ENCODE measurements at places on chromosomes 5 and 9.

DNA sequence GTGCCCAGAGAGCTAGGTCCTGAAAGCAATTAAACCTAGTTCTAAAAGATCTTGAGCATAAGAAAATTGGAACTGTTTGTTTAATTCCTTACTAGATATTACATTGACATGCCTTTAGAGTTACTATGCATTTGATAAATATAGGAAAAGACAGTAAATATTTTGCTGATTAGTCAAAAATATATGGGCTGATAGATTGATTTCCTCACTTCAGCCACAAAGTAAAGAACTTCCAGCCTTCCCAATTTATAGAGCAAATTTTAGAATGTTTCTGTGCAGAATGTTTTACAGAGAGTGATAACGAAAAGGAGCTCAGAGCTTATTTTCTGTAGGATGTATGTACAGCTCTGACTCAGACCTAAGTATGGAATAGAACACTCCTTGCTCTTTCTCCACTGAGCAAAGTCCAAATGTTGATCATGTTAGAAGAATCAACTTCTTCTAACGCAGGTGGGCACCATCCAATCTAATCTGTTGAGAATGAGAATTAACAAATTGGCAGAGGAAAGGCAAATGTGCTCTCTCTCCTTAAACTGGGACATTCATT lies 72.9 kb upstream of the PAM start:
- peak; percentile 22 for DNase-seq

- DNase-seq, result no peak
Measured at GRCh38 chr5:142823126-142823525, 52.9 kb downstream of the ARHGAP26 start.

DNA sequence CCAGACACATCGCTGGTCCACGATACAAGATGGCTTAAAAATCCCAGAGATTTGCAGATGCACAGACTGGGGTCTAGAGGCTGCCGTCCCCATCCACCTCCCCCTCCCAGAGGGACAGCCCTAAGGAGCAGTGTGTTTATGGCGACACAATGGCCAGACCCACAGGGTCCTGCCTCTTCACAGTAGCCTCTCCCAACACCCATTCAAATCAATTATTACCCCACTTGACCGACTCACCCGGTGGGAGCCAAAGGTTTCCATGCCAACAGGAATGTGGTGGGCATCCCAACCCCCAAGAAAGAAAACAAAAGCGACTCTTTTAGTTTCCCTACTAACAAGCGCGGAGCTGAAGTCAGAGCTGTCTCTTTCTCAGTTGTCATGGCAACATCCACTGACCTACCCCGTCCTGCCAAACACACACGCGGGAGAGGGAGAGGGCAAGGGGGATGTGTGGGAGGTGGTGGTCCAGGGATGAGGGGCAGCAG lies 209.0 kb downstream of the TTLL11 start:
- DNase-seq, result no peak

DNA sequence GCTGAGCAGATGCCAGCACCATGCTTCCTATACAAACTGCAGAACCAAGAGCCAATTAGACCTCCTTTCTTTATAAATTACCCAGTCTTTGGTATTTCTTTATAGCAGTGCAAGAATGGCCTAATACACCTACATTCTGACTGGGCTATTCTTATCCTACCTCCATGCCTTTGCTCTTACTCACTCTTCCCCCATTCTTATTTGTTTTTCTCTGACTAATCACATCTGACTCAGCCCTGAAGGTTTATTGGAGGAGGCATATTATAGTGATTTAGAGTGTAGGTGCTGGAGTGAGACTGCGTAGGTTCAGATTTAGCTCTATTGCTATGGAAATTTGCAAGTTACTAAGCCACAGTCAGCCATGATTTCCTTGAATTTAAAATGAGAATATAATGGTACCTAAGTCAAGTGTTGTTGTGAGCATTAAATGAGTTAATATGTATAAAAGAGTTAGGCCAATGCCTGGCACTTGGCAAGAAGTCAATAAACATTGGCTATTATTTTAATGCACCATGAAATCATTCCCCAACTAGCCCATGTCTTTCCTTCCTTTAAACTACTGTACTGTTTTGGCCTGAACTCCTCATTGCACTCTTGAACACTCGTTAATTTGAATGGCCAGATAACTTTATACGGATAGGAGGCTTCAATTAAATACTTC lies 531.2 kb upstream of the ZNF608 start:
- DNase-seq, result peak; percentile 57

- DNase-seq, result peak; percentile 20
Measured at GRCh38 chr5:14659821-14660607, 4.5 kb upstream of the OTULIN start.

DNA sequence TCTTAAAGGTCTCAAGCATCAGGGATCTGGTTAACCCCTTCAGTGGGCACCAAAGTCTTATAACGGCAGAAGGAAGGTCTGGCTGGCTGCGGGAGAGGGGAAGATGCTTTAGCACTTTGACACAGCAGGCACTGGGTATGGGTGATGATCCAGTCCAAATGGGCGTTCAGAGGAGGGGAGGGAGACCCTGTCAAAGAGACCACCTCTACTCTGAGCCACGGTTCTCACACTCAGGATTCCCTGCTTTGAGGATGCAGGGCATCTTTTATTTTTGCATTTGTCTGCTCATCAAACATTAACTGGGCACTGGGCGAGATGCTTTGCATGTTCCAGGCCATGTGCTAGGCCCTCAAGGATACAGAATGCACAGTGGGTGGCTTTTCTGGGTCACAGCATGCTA lies 204.0 kb downstream of the DAB2IP start:
- DNase-seq, result no peak

DNA sequence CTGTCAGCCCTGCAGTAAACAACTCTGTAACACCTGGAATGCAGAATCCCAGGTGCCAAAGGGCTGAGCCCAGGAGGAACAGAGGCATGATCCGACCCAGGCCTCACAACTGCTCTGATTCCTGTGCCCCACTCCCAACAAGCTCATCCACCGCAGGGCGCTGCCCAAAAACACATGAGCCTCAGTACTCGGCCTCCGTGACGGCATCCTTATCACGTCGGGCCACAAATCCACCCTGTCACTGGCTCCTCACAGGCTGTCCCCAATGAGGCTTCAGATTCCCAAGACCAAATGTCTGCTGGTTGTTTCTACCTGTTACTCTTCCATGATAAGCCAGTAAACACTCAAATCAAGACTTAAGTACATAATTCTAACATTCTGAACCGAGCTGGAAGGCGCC lies 15.2 kb downstream of the QSOX2 start:
- DNase-seq, result no peak

- no peak for DNase-seq
Measured at GRCh38 chr5:170238456-170239196, 5.8 kb downstream of the C5orf58 start.

DNA sequence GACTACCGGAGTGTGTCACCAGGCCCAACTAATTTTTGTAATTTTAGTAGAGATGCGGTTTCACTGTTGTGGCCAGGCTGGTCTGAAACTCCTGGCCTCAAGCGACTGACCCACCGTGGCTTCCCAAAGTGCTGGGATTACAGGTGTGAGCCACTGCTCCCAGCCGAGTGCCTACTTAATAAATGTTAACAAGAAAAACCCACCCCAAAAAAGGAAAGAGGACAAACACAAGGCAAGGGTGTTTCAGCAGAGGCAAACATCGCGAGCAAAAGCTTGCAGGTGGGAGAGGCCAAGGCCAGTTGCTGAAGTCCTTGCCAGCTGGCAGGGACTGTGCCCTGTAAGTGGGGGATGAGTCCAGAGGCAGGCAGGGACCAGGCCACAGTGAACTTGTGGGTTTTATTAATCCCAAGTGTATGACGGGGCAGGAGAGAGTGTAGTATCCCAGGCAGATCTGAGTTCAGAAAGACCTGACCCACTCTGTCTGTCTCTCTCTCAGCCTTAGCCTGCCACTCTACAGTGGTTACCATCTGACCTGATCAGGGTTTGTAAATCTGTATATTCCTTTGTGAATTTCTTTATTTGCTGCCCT lies 6.4 kb upstream of the FPGS start:
- DNase-seq, result no peak

DNA sequence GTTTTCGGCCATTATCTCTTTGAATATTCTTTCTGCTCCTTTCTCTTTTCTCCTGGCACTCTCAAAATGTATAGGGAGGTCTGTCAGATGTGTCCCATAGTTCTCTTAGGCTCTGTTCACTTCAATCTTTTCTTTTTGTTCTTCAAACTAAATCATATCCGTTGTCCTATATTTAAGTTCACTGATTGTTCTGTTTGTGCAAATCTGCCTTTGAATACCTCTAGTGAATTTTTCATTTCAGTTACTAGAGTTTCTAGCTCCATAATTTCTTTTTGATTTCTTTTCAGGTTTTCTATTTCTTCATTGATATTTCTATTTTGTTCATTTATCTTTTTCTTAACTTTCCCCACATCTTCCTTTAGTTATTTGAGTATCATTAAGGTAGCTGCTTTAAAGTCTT lies 65.4 kb downstream of the CERT1 start:
- DNase-seq, result no peak

GRCh38 chr5:140205216-140205615 lies 30.2 kb downstream of the CYSTM1 start:
- no peak for DNase-seq

DNA sequence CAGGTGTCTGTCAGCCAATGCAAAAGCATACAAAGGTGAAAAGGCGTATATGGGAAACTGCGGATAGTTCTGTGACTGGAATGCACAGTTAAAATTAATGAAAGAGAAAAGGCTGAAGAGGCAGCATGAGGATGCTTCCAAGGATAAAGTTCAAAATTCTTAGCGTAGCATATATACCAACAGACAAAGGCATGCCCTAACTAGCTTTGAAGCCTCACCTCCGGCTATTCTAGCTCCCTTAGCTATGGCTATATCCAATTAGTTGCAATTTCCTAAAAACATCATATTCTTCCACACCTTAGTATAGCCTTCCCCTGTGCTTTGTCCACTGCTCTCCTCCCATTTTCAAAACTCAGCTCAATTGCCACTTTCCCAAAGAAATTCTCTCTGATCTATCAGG lies 1.4 kb upstream of the DNAJA1 start:
- DNase-seq, result no peak

DNA sequence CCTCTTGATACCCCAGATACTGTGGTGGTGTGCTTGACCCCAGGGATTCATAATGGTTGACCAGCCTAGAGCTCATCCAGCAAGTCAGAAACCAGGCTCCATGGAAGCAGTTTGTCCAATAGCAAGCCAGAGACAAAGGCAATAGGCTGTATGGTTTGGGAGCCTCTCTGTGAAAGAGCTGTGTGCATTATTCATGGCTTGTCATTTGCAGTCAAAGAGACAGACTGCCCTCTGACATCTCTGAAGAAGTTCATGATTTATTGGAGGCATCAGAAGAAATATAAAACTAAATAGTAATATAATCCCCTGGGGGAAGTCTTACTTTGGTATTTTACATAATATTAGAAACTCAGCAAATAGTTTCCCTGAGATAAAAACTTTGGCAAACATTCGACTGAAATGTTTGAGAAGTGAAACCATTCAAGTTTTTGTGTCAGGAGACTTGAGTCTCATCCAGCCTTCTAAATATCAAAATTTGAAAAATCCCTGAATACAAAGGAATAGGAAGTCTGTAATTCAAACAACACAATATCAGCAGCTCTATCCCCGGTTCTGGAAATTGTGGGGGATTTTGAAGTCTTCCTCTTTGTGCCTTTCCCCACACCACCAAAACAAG lies 250.3 kb downstream of the ZSWIM6 start:
- no peak for DNase-seq

DNA sequence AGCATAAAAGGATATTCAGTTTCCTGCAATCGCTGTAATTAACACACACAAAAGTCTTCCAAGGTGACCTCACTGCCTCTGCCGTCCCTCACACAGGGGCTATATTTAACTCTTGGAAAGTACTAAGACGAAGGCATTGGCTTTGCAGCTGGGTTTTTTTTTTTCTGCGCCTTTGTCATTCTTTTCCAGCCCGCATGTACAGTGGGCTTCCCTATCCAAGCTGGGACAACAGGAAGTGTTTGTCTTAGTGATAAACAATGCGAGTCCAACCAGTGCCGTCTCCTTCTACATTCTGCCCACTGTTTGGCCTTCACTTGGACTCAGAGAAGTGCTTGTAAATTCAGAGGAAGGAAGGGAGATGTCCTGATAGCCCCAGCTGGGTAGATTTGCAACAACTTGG lies 17.6 kb downstream of the AFAP1L1 start:
- no peak for DNase-seq

DNA sequence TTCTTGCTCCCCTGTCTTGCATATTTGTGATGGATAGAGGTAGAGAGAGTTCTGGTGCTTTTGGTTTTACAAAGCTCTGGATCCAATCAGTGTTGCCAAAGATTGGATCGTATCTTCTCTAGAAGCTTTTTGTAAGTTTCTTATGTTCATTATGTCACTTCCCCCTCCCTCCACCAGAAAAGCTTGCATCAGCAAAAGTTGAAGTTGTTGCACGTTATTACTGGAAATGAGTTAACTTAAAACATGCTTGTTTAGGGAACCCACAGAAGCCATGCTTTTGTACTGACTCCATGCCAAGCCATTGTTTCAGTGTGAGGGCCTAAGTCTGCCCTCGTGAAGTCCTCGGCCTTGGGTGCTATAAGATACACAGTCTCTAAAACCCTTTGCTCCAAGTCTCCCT lies 186.5 kb downstream of the ERCC6L2 start:
- DNase-seq, result peak; percentile 52

- no peak for DNase-seq
Measured at GRCh38 chr9:105503881-105504280, 54.0 kb upstream of the FKTN start.

DNA sequence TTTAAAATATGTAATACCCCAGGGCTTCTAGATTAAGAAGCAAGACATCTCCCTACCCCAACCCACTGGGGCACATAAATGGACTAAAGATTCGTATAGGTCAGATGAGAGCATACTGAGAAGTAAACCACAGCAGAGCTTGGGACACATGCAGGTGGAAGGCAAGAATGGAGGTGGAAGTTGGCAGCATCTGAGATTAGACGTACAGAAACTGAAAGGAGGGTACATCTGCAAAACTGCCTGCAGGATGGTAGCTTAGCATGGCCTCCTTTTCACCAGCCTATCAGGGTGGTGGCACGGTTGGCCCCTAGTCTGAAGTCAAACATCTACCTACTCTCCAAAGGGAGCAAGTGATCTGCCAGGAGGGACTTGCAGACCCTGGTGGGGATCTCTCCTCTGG lies 181.8 kb downstream of the TSSK1B start:
- no peak for DNase-seq

DNA sequence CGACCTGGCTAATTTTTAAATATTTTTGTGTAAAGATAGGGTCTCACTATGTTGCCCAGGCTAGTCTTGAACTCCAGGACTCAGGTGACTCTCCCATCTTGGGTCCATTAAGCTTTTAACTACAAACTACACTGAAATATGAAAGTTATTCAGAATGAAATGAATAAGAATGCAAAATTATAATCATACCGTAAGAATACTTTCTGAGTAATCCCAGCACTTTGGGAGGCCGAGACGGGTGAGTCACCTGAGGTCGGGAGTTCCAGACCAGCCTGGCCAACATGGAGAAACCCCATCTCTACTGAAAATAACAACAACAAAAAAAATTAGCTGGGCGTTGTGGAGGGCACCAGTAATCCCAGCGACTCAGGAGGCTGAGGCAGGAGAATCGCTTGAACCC lies 1.1 kb upstream of the ORM1 start:
- DNase-seq, result no peak

Data from fibroblast of skin of left quadriceps (primary cell).